Activated CD4-positive, alpha-beta T cell treated with anti-CD3 and anti-CD28 coated beads, Interleukin-10, Interleukin-2, amounts not matched to agents 100 ng/mL and 50 ng/mL, durations not matched to agents 16 hours and 8 hours (primary cell): ENCODE measurements at places on chromosomes 5 and 9.

DNA sequence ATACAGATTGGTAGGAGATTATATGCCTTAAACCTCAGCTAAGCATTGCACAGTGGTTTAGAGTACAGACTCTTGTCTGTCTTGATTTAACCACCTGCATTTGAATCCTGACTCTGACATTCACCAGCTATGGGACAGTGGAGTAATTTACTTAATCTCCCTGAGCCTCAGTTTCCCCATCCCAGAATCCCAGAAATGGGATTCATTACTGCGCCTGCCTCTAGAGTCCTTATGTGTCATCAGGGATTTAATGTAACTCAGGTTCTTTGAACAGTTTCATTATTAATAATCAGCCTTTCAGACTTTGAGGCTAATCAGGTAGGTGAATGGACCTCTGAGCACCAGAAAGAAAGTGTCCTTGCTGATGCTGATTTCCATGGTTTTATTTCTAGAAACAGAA, 149.1 kb downstream of the SMARCA2 start:
- DNase-seq: no peak

- DNase-seq: no peak
These were observed 12.9 kb downstream of the SLC6A3 start for GRCh38 chr5:1432296-1432695.

DNA sequence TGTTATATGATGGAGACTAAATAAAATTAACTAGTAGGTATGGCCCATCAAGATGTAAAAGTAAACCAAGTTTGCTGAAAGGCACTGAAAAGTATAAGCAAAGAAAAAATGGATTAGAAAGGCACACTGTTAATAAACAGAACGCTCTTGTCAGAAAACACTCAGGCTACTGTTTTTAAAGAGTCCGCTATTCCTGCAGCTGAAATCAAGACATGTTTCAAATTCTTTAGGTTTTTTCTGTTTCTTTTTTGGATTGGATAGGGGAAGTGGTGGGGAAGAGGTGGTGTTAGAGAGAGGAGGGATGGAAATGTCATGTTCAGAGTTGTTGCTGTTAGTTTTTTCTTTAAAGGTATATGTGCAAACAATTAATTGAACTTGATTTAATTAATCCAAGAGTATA, 17.5 kb downstream of the OSTF1 start:
- no peak for DNase-seq

DNA sequence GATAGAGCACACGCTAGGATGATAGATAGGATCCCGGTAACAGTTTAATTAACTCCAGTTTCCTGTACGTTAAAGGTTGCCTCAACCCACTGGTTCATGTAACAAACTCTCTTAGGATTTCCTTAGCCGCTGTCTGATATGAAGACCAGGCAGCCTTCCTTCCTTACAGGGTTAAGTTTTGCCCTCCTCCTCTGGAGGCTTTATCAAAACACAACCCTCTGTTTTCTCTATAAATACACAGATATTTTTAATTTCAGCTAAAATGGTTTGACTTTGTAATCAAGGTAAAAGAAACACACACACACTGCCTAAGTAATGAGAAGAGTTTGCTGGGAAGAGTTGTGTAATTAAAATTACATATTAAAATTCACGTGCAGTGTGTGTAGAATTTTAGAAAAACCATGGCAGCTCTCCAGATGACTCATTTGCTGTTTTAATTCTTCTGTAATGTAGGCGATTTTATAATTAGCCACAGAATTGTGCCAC, 369.8 kb downstream of the CSNK1G3 start:
- DNase-seq: no peak

GRCh38 chr5:66708368-66708767, 112.2 kb downstream of the MAST4 start:
- DNase-seq: peak; percentile 7

DNA sequence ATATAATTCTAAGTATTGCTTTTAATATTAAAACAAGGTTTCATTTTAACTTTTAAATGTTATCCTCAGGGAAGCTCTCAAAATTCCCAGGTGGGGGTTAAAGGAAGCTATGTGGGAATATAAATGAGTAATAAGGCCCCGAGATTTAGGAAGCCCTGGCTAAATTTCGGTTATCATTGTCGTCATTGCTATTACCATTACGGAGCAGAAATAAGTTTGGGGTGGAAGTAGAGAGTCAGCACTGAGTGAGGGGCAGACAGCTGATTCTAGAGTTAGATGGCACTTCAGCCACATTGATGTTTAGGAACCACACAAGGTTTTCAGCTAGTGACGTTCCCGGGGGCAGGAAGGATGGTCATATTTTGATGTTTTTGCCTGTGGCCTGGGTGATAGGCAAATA, 74.9 kb downstream of the NREP start:
- DNase-seq: no peak

DNA sequence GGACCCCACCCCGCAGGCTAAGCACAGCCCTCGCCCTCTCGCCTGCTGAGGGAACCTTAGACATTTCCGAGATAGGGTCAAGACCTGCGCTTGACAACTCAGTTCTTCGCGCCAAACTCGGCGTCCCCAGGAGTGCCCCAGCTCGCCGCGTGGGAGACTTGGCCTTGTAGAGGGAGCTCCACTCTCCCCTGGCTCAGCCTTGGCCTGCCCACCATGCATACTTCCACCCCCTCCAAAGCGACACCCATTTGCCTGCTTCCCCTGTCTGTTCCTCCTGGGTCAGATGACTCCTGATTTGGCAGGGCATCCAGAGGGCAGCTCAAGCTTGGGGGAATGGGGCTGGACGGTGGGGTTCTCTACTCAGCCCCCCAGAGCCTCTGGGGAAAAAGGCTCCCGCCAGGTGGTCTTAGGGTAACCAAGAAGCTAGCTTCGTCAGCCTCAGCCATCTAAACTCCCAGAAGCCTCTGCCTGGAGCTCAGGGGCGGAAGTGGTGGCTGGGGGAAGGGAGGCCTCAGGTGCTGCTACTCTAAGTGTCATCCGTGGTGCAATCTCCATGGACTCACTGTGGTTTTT, 560 bp downstream of the DOCK2 start:
- peak; percentile 88 for DNase-seq

- DNase-seq: no peak
These were observed 294.6 kb upstream of the PUM3 start for GRCh38 chr9:3138231-3139229.
